ENCODE measurements at places on chromosomes 1 and 21.

- peak; percentile 61 for DNase-seq
Observed at GRCh38 chr1:206117151-206117948, at the start of gene AVPR1B. AVPR1B (minus strand) TSS chr1:206117388; CDS start chr1:206116890, 498 bp downstream.

GRCh38 chr21:41185802-41186201 lies 17.8 kb downstream of the BACE2 start:
- peak; percentile 53 for DNase-seq

DNA sequence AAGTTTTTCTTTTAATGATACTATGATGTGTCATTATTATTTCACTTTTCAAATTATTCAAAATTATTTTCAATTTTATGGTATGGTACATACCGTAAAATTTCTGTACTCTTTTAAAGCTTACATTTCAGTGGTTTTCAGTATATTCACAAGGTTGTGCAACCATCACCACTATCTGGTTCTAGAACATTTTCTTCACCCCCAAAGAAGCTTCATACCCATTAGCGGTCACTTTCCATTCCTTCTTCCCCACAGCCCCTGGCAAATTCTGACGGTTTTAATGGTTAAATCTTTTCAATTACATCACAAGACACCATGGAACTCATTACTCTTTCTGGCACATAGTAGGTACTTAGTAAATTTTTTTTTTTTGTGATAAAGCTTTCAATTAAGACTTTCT lies 22.8 kb upstream of the ATP5PO start:
- DNase-seq: no peak

DNA sequence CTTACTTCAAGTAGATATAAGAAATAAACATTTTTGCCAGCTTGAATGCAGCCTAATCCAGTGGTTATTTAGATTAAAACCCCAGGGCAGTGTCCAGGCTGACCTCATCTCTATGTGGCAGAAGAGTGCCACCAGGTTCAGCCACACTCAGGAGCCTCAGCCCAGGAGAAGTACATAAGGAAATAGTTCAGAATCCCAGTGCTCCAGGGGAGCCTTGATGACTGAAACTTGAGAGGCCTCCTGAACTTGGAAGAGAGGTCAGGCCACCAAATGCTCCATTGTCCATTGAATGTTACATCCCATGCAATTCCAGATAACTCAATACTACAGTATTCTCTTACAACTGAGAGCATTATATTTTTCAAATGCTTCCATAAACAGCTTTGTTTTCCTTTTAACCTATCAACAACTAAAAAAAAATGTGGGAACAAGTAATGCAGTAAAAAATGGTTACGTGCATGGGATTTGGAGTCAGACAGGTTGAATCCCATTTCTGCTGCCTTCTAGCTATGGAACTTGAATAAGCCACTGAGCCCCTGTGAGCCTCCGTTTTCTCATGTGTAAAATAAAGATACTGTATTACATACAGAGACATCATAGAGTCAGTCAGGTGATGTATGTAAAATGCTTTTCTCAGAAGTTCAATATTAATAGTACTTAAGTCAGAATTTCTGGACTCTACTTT lies 248.0 kb downstream of the PLPP3 start:
- DNase-seq: no peak

GRCh38 chr21:34080710-34081109 lies 7.3 kb downstream of the MRPS6 start:
- peak; percentile 46 for DNase-seq

DNA sequence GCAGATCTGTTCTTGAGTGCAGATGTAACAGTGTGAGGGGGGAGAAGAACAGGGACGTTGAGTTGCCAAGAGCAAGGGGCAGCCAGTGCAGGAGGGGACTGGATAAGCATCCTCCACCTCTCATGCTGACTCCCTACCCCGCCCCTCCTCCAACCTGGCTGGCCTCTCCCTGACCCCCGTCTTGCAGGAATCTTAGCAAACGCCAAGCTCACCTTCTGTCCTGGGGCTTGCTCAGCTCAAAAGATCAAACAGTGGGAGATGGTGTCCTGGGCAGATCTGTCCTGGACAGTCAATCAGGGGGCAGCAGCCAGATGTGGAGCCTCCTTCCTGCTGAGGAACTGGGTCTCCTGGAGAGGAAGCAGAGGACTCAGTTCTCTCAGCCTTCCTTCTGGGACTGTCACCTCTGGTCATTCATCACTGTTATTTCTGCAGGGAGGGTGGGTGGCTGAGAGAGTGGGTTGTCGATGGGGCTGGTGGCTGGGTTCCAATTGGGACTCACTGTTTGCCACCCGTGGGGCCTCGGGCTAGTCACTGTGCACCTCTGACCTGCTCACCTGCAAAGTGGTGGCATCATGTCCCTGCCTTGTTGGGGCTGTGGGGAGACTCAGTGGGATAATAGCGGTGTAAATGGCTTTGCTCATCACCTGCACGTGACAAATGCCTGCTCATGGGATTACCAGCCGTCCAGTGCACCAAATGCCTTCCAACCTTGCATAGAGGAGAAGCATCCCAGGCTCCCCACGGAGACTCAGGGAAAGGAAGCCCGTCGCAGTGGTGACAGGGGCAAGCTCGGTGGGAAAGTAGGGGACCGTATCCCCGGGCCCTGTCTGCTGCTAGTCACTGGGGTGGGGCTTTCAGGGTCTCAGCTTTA lies 154.4 kb downstream of the PTPRU start:
- no peak for DNase-seq

DNA sequence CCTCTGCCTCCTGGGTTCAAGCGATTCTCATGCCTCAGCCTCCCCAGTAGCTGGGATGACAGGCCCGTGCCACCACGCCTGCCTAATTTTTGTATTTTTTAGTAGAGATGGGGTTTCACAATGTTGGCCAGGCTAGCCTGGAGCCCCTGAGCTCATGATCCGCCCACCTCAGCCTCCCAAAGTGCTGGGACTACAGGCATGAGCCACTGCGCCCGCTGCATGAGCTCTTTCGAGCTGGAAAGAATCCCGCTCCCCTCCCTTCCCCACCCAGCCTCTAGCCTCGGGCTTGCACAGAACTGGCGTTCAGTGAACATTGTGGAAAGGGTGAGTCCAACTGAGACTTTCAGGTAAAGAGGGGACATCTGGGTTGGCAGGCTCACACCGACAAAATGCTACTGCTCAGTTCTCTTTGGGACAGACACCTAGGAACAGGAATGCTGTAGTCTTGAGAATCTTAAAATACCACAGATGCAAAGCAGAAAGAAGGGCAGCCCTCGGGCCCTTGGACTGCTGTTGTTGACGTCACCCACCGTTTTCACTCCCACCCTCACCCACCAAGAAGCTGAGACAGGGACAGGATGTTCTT lies 9.7 kb upstream of the GNG4 start:
- no peak for DNase-seq

DNA sequence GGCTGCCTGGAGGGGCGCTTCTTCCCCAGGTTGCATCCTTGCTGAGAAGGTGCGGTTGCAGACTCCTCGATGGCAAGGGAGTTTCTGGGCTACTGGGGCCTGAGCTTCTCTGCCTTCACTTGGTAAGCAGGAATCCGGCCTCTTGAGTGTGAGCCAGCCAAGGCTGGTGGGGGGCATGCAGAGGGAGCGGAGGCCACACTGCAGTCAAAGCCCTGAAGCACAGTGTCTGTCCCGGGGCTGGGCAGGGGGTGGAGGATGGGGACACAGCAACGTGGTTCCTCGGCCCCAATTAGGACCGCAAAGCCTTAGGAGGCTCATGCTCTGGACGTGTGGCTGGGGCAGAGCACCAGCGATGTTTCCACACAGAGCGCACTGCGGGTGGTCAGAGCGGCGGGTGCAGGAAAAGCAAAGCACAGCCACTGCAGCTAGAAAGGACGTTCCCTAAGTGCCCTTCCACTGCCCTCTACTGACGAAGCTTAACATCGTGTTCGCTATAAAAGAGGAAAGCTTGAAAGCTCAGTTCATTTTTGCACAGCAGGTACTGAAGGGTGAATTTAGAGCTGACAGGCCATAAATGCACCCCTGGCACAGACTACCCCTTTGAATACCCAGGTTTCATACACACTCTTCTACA lies 60.7 kb upstream of the COG2 start:
- peak; percentile 24 for DNase-seq

- DNase-seq: peak; percentile 26
Observed at GRCh38 chr1:86155807-86156565, 586 bp downstream of the COL24A1 start.

DNA sequence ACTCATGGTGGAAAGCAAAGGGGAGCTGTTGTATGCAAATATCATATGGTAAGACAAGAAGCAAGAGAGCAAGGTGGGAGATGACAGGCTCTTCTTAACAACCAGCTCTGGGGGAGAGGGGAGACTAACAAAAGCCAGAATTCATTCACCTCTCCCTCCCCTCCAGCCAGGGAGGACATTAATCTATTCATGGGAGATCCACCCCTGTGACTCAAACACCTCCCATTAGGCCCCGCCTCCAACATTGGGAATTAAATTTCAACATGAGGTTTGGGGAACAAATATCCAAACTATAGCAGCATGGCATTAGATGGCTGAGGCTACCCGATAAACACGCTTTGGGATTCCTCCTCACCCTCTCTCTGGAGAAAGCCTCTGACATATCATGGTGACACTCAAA lies 210.6 kb downstream of the RHOU start:
- DNase-seq: no peak

DNA sequence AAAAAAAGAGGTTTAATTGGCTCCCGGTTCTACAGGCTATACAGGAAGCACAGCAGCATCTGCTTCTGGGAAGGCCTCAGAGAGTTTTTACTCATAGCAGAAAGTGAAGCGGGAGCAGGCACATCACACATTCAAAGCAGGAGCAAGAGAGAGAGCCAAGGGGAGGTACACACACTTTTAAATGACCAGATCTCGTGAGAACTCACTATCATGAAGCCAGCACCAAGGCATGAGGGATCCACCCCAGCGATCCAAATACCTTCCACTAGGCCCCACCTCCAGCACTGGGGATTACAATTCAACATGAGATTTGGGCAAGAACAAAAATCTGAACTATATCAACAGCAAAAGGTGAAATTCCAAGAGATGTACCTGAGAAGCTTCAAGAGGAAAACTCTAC lies 20.8 kb upstream of the FAM76A start:
- no peak for DNase-seq

- peak; percentile 72 for DNase-seq
Observed at GRCh38 chr21:41460578-41461527, 34.8 kb downstream of the MX1 start.

GRCh38 chr1:155932487-155932886 lies 1.7 kb downstream of the KHDC4 start:
- no peak for DNase-seq

- DNase-seq: peak; percentile 45
Observed at GRCh38 chr1:152110365-152110859, 4.8 kb downstream of the TCHH start.

GRCh38 chr1:167723707-167724323 lies 2.0 kb downstream of the MPZL1 start:
- no peak for DNase-seq

GRCh38 chr1:237062976-237063375 lies 21.0 kb downstream of the RYR2 start:
- no peak for DNase-seq

GRCh38 chr1:85366391-85367170 lies 90.1 kb upstream of the BCL10 start:
- DNase-seq: no peak

DNA sequence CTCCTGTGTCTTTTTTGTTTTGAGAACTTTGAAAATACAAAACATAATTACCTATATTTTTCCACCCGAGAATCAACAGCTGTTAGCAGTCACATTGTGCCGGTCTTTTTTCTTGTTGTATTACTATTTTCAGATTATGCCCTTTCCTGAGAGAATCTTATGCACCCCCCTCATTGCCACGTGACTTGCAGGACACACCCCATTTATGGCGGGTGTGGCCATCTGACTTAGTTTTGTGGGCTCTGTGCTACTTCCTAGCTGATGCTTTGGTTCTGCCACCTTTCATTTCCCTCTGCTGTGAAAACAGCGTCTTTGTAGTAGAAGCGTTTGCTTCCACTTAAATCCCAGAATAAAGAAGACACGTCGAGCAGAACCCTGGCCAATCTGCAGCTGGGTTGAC lies 82.8 kb upstream of the SOX13 start:
- no peak for DNase-seq
